Thymus (tissue), 14 donors: ENCODE measurements at places on chromosomes 12 and 14.
A peak's percentile ranks its signal among the peaks of the same experiment; 100 is the strongest.

DNA sequence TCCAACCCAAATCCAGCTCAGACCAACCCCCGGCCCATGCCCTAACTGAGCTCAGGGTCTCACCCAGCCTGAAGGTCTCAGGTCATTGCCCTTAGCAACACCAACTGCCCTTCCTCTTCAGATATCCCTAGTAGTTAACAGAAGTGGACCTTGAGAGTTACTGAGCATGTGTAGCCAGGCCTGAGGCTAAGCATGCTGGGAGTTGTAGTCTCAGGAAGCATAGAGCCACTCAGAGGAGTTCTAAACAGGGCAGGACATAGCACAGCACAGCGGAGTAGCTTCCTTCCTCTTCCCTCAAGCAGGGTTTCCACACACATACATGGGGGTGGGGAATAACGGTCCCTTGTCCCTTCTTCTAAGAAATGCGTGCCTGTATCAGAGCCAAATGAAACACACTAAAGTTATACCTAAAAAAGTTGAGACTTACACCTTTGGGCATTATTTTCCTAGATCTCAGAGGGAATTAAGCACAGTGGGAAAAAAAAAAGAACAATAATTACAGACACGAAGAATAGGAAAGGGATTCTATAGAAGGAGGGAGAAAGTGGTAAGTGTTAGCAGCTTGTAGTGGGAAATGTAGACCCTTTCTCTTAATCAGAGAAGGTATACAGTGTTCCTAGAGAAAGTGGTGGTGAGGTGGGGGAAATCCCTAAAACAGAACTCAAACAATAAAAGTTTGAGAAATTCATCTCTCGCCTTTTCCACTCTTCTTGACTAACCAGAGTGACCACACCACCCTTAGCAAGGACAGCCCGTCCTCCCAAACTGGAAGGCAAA, 4.4 kb downstream of the KMT2D start:
- H3K4me3 ChIP-seq, result no peak overlapping the region
- H3K36me3 ChIP-seq, result peaks cover 39% of the 10 kb centered on the region
- peaks cover 40% of the 10 kb centered on the region for H3K4me1 ChIP-seq
- DNase-seq, result peak; percentile 42

GRCh38 chr12:42564996-42565395, 24.6 kb downstream of the PRICKLE1 start:
- H3K27me3 ChIP-seq, result no peaks in the 10 kb centered on the region
- no peak overlapping the region for H3K4me3 ChIP-seq
- H3K27ac ChIP-seq, result no peak overlapping the region
- DNase-seq, result no peak
- no peaks in the 10 kb centered on the region for H3K4me1 ChIP-seq

DNA sequence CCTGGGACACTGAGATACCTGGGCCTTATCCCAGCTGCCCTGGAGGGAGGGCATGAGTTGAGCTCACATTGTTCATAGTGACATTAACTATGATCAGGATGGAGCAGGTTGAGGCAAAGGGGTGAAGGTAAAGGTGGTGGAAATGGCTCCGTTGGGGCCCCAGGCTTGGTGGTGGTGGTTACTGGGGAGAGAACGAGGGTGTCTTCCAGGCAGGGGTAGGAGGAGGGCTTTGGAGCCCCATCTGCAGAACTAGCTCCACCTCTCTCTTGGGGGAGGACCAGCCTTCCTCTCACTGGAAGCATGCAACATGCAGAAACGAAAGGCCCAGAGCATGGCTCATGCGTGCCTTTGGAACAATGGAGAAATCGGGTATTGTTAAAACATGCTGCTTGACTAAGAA, 217.0 kb downstream of the SLC41A2 start:
- no peak for DNase-seq

- no peak overlapping the region for H3K27ac ChIP-seq
- no peaks in the 10 kb centered on the region for H3K36me3 ChIP-seq
- no peaks in the 10 kb centered on the region for H3K27me3 ChIP-seq
- no peak overlapping the region for H3K4me3 ChIP-seq
- no peak for DNase-seq
These were observed 123.4 kb downstream of the SLC5A8 start for GRCh38 chr12:101086490-101087135.

DNA sequence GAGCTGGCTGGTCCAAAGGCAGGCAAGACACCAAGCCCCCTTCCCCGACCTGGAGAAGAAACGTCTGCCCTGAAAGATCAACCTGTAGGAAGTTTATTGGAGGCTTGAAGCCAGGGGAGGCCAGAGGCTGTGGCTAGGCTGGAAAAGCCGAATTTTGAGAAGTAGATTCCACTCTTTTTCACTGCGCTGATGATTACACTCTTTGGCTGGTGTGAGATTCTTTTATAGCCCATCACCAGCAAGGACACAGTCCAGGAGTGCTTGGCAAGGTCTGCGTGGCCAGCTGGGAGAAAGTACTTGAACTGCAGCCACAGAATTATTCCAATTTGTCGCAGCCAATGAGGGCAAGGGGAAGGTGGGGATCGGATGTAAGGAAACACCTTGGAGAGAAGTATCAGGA, 45.0 kb downstream of the SYNE3 start:
- no peaks in the 10 kb centered on the region for H3K36me3 ChIP-seq
- H3K27ac ChIP-seq, result no peak overlapping the region
- no peaks in the 10 kb centered on the region for H3K27me3 ChIP-seq
- peaks cover 39% of the 10 kb centered on the region for H3K4me1 ChIP-seq

- no peaks in the 10 kb centered on the region for H3K27me3 ChIP-seq
- H3K36me3 ChIP-seq, result no peaks in the 10 kb centered on the region
- H3K4me1 ChIP-seq, result no peaks in the 10 kb centered on the region
- no peak for DNase-seq
These were observed 1256.8 kb upstream of the FLRT2 start for GRCh38 chr14:84273181-84273580.

- H3K27me3 ChIP-seq, result no peaks in the 10 kb centered on the region
- H3K4me1 ChIP-seq, result no peaks in the 10 kb centered on the region
- no peak for DNase-seq
- no peaks in the 10 kb centered on the region for H3K36me3 ChIP-seq
These were observed 257.4 kb upstream of the ATP2B1 start for GRCh38 chr12:89965993-89966392.

GRCh38 chr12:83801972-83802371, 1110.6 kb downstream of the SLC6A15 start:
- H3K4me1 ChIP-seq, result no peaks in the 10 kb centered on the region
- H3K27me3 ChIP-seq, result no peaks in the 10 kb centered on the region
- no peaks in the 10 kb centered on the region for H3K36me3 ChIP-seq
- no peak overlapping the region for H3K27ac ChIP-seq

DNA sequence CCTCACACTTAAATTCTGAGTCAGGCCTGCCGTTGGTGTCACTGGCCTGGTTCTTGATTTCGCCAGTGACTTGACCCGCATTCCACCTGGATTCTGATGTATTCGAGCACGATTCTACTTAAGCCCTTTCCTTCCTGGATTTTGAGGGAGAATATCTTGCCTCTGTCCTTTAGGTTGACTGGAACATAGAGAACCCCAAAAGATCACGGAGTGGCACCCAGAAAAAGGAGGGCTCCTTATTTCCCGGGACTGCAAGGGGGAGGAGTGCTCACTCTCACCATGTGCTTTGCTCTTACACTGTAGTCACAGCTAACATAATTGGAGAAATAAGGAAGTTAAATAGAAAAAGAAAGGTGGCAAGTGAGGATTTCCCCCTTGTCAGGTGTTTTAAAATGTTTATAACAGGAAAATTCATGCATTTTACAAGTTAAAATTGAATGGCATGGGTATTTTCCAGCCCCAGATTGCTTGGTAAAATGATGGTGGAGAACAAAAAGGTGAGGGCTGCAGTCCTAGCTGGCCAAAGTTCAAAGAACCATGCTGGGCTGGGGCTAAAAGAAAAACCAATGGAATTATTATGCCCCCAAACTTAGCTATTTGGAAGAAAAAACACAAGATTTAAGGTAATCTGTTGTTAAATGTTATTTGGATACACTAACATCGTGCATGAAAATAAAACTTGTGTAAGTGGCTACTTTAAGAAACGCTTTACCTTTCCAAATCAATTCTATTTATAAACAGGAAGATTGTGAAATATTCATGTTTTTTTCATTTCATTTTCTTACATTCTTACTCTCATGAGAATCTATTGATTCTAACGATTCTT, 8.9 kb downstream of the FOXA1 start:
- H3K36me3 ChIP-seq, result no peaks in the 10 kb centered on the region
- no peak for DNase-seq
- no peak overlapping the region for H3K27ac ChIP-seq
- H3K27me3 ChIP-seq, result peaks cover 84% of the 10 kb centered on the region

DNA sequence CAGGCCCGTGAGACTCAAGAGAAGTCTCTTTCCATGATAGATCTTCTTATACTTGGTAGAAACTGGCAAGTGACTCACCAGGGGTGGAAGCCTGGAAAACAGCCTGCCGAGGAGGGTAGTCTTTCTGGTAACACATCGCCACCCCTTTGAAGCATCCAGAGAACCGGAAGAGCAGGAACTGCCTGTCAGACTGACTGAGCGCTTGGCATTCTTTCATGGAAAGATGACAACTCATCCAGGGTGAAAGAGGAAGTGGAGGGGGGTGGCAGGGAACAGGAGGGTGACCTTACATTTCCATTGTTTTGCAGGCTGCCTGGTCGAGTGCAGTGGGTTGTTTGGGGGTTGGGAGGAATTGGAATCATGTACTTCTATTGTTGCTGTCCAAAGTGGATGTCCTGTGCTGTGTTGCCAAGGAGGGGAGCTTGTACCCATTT, 34.5 kb downstream of the PRKCH start:
- peaks cover 16% of the 10 kb centered on the region for H3K4me1 ChIP-seq
- H3K27me3 ChIP-seq, result no peaks in the 10 kb centered on the region
- no peak for DNase-seq
- H3K4me3 ChIP-seq, result no peak overlapping the region

DNA sequence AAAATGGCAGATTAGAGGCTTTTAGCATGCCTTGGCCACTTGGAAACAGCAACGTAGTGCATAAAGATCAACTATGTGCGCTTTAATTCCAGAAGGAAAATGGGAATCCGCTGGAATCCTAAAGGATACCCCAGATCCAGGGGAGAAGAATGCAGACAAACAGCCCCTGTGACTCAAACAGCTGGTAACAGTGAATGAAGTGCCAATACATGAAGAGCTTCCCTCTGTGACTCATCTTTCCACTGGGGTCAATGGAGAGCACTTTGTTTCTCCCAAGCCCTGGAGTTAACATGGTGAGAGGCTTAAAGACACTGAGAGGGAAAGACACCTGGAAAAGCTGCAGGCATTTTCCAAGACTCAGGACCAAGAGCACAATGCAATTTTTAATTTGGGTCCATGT, 263.1 kb downstream of the CEP128 start:
- no peaks in the 10 kb centered on the region for H3K4me1 ChIP-seq
- no peak overlapping the region for H3K27ac ChIP-seq
- H3K36me3 ChIP-seq, result no peaks in the 10 kb centered on the region
- no peak for DNase-seq
